ENCODE measurements at places on chromosomes 3 and 15.

- no peak for DNase-seq
Measured at GRCh38 chr15:100687582-100688141, 85.3 kb downstream of the ASB7 start.

GRCh38 chr3:136250903-136251460 lies 842 bp downstream of the PCCB start:
- peak; percentile 61 for DNase-seq

- no peak for DNase-seq
Measured at GRCh38 chr3:151290673-151291072, 12.3 kb upstream of the P2RY14 start.

DNA sequence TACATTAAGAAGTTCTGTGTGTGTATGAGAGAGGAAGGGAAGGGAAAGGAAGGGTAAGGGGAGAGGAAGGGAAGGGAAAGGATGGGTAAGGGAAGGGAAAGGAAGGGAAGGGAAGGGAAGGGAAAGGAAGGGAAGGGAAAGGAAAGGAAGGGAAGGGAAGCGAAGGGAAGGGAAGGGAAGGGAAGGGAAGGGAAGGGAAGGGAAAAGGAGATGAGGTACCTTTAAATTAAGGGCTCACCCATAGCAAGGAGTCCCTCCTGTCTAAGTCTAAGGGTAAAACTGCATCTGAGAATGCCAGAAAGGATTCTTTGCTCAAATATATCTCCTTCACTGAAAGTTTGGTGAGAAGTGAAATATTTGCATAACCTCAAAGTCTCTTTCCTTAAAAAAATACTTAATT lies 572.1 kb upstream of the ADAMTS9 start:
- no peak for DNase-seq

- no peak for DNase-seq
Measured at GRCh38 chr15:38349251-38349650, 96.6 kb downstream of the SPRED1 start.

- DNase-seq = no peak
Measured at GRCh38 chr3:173865900-173866498, 468.5 kb downstream of the NLGN1 start.

GRCh38 chr3:187741403-187742350 lies 3.6 kb downstream of the BCL6 start:
- DNase-seq = peak; percentile 81

- DNase-seq = no peak
Measured at GRCh38 chr3:55718074-55718473, 231.0 kb upstream of the WNT5A start.

GRCh38 chr15:89809093-89809786 lies 5.4 kb downstream of the ANPEP start:
- peak; percentile 72 for DNase-seq

- no peak for DNase-seq
Measured at GRCh38 chr3:62922326-62922725, 47.1 kb upstream of the CADPS start.
